ENCODE measurements at places on chromosomes 5 and 9. TPM values are rescaled to one million over a fixed set of nuclear protein-coding genes. Genes with fewer than 3 reads are reported as not detected.

DNA sequence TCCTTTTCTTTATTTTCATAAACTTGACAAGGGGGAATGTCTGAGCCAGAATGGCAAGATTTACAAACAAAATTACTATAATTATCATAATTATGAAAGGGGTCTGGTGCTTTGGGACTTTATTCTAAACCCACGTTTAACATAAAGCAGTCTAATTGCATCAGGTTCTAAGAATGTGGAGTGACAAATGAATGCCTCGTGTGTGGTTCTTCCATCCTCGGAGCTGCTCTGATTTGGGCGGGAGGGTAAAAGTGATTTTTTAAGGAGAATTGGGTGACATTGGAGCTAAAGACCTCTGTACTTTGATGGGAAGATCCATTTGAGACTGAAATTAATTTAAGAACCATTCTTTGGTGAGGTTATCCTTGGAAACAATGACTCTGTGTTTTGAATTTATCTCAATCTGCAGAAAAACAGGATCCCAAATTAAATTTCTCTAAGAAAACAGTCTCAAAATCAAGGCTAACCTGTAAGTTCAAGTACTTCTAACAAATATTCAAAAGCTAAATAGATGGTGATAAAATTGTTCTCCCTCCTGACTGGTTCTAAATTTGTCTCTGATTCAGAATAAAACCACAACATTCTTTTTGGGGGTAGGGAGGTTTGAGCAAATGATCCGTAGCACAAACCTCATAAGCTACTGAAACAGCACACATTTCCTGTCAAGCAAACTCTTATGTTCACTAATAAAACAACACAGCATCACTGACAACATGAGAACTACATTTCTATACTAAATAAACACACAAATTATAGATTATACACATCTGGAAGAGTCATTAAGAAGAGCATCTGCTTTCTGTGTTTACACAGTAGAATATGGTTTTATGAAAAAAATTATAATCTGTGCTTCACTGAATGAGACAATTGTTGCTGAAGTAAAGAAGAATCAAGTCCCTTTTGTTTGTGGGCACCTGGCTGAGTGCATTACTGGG, 85.5 kb downstream of the DCP2 start:
- H3K4me3 ChIP-seq, result no peak overlapping the region
- DNase-seq, result no peak
- no peaks in the 10 kb centered on the region for H3K27me3 ChIP-seq
- H3K4me1 ChIP-seq, result no peaks in the 10 kb centered on the region
- no peak overlapping the region for H3K27ac ChIP-seq

GRCh38 chr5:132500931-132501628, 10.5 kb upstream of the IRF1 start:
- peak overlapping the region; percentile 53 for H3K27ac ChIP-seq
- peaks cover 91% of the 10 kb centered on the region for H3K4me1 ChIP-seq
- H3K4me3 ChIP-seq, result no peak overlapping the region
- DNase-seq, result peak; percentile 87

- no peaks in the 10 kb centered on the region for H3K36me3 ChIP-seq
- H3K27ac ChIP-seq, result no peak overlapping the region
- H3K4me3 ChIP-seq, result no peak overlapping the region
- H3K27me3 ChIP-seq, result no peaks in the 10 kb centered on the region
- no peak for DNase-seq
Observed at GRCh38 chr5:39755452-39755851, 330.7 kb upstream of the DAB2 start.

DNA sequence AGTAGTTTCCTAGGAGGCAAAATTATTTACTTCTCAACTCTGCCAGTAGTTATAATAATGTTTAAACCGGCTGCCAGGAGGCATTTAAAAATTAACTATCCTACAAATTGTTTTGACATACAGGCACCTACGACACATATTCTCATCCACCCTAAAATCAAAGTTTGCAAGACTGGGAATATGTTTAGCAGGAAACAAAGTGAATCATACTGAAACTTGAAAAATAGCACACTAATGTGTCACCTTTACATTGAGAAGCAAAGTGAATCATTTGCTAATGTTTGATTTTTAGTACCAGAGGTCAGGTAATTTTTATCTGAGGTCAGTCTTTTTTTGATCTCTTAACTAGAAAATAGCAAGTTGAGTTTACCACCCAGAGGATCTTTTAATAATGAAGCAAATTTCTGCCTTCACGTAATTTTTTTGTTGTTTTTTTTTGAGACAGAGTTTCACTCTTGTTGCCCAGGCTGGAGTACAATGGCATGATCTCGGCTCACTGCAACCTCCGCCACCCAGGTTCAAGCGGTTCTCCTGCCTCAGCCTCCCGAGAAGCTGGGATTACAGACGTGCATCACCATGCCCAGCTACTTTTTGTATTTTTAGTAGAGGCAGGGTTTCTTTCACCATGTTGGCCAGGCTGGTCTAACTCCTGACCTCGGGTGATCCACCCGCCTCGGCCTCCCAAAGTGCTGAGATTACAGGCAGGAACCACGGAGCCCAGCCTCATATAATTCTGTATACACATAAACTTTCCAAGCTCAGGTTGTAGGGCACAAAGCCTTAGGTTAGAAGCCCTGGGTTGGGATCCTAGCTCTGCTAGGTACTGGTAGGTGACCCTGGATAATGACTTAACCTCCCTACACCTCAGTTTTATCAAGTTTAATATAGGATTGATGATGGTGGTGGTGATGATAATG, 124.3 kb downstream of the UGCG start:
- DNase-seq, result peak; percentile 13
- no peaks in the 10 kb centered on the region for H3K36me3 ChIP-seq
- no peak overlapping the region for H3K27ac ChIP-seq
- H3K4me3 ChIP-seq, result no peak overlapping the region
- H3K4me1 ChIP-seq, result peaks cover 19% of the 10 kb centered on the region
- no peaks in the 10 kb centered on the region for H3K27me3 ChIP-seq

GRCh38 chr5:78293851-78294247, 649 bp downstream of the AP3B1 start:
- no peak for DNase-seq
- H3K36me3 ChIP-seq, result no peaks in the 10 kb centered on the region
- H3K27me3 ChIP-seq, result no peaks in the 10 kb centered on the region

DNA sequence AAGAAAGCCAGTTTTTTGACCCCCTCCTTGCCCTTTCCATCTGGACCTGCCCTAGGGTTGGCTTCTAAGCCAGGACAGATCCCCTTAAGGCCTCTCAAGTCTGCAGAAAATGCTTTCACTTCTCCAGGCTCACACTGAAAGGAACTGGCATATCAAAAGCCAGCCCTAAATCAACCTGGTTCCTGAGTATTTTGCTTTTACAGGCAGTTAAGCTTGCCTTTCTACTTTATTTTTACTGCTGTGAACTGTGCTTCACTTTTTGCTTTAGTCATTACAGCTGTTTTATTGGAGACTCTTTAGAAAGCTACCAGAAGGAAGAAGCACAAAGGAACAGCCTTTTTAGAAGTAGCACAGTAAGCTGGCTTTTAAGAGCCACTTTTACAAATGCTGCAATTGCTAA, 5.0 kb downstream of the TARS1 start:
- H3K4me1 ChIP-seq, result peaks cover 51% of the 10 kb centered on the region
- no peaks in the 10 kb centered on the region for H3K27me3 ChIP-seq
- H3K4me3 ChIP-seq, result no peak overlapping the region
- DNase-seq, result no peak
- no peak overlapping the region for H3K27ac ChIP-seq
- peaks cover 9% of the 10 kb centered on the region for H3K36me3 ChIP-seq

- H3K4me1 ChIP-seq, result peaks cover 68% of the 10 kb centered on the region
- no peaks in the 10 kb centered on the region for H3K27me3 ChIP-seq
- no peak overlapping the region for H3K4me3 ChIP-seq
Observed at GRCh38 chr9:127970401-127971313, 10.1 kb downstream of the EEIG1 start.

DNA sequence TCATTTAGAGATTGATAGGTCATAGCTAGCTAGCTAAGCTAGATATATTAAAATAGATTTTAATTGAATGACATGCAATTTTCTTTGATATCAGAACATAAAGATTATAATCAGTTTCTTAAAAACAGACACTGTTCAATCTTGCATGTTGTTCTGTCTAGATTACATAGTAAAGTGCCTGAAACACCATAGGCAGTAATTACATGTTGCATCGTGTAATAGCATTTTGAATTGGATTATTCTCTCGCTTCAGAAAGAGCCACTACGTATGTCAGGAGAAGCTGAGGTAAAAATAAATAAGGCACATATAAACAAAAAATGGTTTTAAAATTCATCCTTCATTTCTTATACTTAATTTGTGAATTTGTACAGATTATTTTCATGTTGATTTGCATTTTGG, 148.0 kb upstream of the CDH12 start:
- no peaks in the 10 kb centered on the region for H3K4me1 ChIP-seq
- H3K27ac ChIP-seq, result no peak overlapping the region
- no peaks in the 10 kb centered on the region for H3K27me3 ChIP-seq
- H3K4me3 ChIP-seq, result no peak overlapping the region

- no peak overlapping the region for H3K4me3 ChIP-seq
- no peak for DNase-seq
- peaks cover 7% of the 10 kb centered on the region for H3K4me1 ChIP-seq
- H3K27ac ChIP-seq, result no peak overlapping the region
Observed at GRCh38 chr5:56340196-56340980, 107.3 kb upstream of the ANKRD55 start.

GRCh38 chr5:32814141-32814540, 103.0 kb downstream of the NPR3 start:
- no peaks in the 10 kb centered on the region for H3K36me3 ChIP-seq
- DNase-seq, result no peak
- H3K27ac ChIP-seq, result no peak overlapping the region
- no peaks in the 10 kb centered on the region for H3K4me1 ChIP-seq
- H3K4me3 ChIP-seq, result no peak overlapping the region

GRCh38 chr5:142364251-142365145, 39.7 kb upstream of the SPRY4 start:
- no peaks in the 10 kb centered on the region for H3K27me3 ChIP-seq
- H3K4me3 ChIP-seq, result no peak overlapping the region
- no peaks in the 10 kb centered on the region for H3K36me3 ChIP-seq
- H3K4me1 ChIP-seq, result peaks cover 53% of the 10 kb centered on the region
- H3K27ac ChIP-seq, result peak overlapping the region; percentile 82

- H3K4me1 ChIP-seq, result peaks cover 43% of the 10 kb centered on the region
- DNase-seq, result no peak
- no peak overlapping the region for H3K4me3 ChIP-seq
- no peak overlapping the region for H3K27ac ChIP-seq
Observed at GRCh38 chr5:96278981-96279380, 154.1 kb downstream of the PCSK1 start.

- DNase-seq, result no peak
- H3K27me3 ChIP-seq, result peaks cover 15% of the 10 kb centered on the region
- no peak overlapping the region for H3K4me3 ChIP-seq
Observed at GRCh38 chr9:87234854-87235253, 262.8 kb upstream of the DAPK1 start.

- no peak for DNase-seq
- no peaks in the 10 kb centered on the region for H3K27me3 ChIP-seq
- peaks cover 9% of the 10 kb centered on the region for H3K36me3 ChIP-seq
Observed at GRCh38 chr5:78953092-78953800, 31.9 kb downstream of the ARSB start.

GRCh38 chr9:126528111-126528510, 85.6 kb upstream of the LMX1B start:
- H3K4me1 ChIP-seq, result peaks cover 100% of the 10 kb centered on the region
- H3K27ac ChIP-seq, result peak overlapping the region; percentile 91
- H3K36me3 ChIP-seq, result no peaks in the 10 kb centered on the region

GRCh38 chr5:65121880-65122436, 353.2 kb downstream of the CWC27 start:
- peaks cover 12% of the 10 kb centered on the region for H3K27me3 ChIP-seq
- H3K4me1 ChIP-seq, result peaks cover 10% of the 10 kb centered on the region
- no peak overlapping the region for H3K4me3 ChIP-seq

DNA sequence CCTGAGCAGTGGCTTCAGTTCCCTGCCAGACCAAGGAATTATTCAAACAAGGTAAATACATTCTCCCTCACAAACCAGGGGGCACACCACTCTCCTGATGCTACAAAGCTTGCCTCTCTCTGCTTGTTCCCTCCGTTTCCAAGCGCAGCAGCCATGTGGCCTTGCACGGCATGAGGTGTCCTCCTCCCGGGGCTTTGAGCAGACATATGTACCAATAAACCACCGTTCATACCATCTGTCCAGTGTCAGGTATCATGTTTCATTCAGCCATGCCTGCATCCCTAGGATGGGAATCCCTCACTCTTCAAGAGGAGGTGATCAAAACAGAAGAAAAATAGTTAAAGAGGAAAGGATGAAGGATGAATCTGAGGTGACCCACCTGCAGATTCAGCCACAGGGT, 282.7 kb downstream of the ENC1 start:
- H3K4me1 ChIP-seq, result peaks cover 28% of the 10 kb centered on the region
- no peak overlapping the region for H3K27ac ChIP-seq
- no peak overlapping the region for H3K4me3 ChIP-seq
- no peaks in the 10 kb centered on the region for H3K36me3 ChIP-seq
- no peak for DNase-seq
- 0 out of 3 replicates have a peak, but pooled peaks cover 4% of the 10 kb centered on the region for H3K27me3 ChIP-seq

GRCh38 chr5:2722901-2723300, 28.6 kb downstream of the IRX2 start:
- peaks cover 26% of the 10 kb centered on the region for H3K27me3 ChIP-seq
- no peak overlapping the region for H3K27ac ChIP-seq
- no peaks in the 10 kb centered on the region for H3K4me1 ChIP-seq
- no peak for DNase-seq

DNA sequence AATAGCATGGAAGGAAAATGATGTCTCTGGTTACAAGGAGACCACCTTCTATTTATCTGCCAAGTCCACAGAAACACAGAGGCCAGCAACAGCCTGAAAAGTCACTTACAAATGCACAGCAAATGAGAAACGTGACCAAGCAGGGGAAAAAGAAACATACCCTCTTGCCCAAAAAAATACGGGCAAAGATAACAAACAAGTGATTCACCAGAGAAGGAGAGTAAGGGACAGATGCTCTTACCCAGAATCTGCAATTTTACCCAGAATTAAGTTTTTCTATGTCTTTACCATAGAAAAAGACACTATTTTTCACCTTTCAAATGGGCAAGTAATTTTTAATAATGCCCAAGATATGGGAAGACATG, 28.1 kb downstream of the CAMSAP1 start:
- DNase-seq, result no peak
- H3K36me3 ChIP-seq, result peaks cover 17% of the 10 kb centered on the region
- H3K27ac ChIP-seq, result no peak overlapping the region
- H3K4me3 ChIP-seq, result no peak overlapping the region

GRCh38 chr5:122959740-122960445, 76.6 kb downstream of the PPIC start:
- H3K36me3 ChIP-seq, result no peaks in the 10 kb centered on the region
- H3K27me3 ChIP-seq, result no peaks in the 10 kb centered on the region
- H3K4me3 ChIP-seq, result no peak overlapping the region
- no peak for DNase-seq
- no peaks in the 10 kb centered on the region for H3K4me1 ChIP-seq
- no peak overlapping the region for H3K27ac ChIP-seq

NKD2 gene
- 0.53 TPM for total RNA-seq

SLC46A2 gene
- total RNA-seq, result not detected

SUSD3 gene
- total RNA-seq, result 6.0 TPM

ACSL6 gene
- total RNA-seq, result 2.5 TPM

FAM169A gene
- 110 TPM for total RNA-seq

PLPPR1 gene
- total RNA-seq, result 16.4 TPM

SV2C gene
- not detected for total RNA-seq

CER1 gene
- not detected for total RNA-seq

ERP44 gene
- 13.8 TPM for total RNA-seq

WDR38 gene
- total RNA-seq, result not detected

FOXD4L4 gene
- total RNA-seq, result 0.38 TPM

LRRTM2 gene
- not detected for total RNA-seq
